Testis (tissue), 5 donors: ENCODE measurements at places on chromosomes 7 and 10.

DNA sequence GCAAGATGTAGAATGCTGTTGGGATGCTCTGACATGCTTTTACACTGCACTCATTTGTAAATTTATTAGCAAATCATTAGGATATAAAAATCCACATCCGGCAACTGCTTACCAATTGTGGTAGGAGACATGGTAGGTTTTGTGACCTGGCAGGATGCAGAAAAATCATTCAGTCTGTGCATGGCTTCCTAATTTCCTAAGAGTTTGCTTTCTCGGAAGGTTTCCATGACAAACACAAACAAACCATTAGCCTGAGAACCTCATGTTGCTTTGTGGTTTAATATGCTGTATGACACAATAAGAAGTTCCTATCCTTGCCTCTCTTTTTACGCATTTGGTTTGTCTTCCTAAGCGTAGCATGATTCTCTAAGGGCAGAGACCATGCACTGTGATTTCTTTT, 14.7 kb upstream of the LMBR1 start:
- DNase-seq: no peak

GRCh38 chr10:131038056-131038455, 273.5 kb downstream of the TCERG1L start:
- DNase-seq: no peak

GRCh38 chr10:48239618-48240017, 34.9 kb downstream of the FRMPD2 start:
- DNase-seq: no peak

DNA sequence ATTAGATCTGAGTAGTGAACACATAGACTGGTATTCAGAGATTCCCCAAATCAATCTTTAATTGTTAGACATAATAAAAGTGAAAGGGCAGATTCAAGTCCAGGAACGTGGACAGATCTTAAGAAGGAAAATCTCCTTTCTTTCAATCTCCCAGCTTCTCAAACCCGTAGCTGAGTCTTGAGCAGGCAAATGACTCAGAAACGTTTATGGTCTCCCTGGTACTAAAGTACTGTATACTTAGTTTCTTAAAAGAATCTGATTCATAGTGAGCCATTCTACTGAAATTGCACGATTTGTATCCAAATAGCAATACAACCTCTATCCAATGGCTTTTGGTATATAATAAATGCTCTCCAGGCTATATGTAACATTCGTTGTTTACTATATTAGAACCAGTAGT, 140.4 kb upstream of the RHEB start:
- DNase-seq: no peak

- DNase-seq: no peak
Observed at GRCh38 chr7:117143580-117143979, 179.3 kb downstream of the WNT2 start.

GRCh38 chr10:72690071-72690755, 1.7 kb upstream of the MCU start:
- no peak for DNase-seq

- DNase-seq: no peak
Observed at GRCh38 chr7:1995426-1995825, 237.3 kb downstream of the MAD1L1 start.

DNA sequence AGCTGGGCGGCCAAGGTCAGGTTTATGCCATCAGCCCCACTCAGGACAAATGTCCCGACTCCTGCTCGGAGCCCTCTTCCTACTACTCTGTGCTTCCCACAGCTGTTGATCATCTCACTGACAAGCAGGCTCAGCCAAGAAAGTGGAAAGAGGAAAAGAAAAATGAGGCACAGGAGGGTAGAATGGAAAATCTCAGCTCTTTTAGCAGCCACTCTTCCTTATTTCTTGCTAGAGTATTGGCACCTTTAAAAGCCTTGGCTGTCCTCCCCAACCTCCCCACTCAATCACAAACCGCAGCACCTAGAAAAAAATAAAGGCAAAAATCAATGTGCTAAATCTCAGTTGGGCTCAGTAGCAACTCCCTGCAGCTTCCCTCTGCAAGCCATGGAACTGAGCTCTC, 35.3 kb upstream of the AGK start:
- no peak for DNase-seq

DNA sequence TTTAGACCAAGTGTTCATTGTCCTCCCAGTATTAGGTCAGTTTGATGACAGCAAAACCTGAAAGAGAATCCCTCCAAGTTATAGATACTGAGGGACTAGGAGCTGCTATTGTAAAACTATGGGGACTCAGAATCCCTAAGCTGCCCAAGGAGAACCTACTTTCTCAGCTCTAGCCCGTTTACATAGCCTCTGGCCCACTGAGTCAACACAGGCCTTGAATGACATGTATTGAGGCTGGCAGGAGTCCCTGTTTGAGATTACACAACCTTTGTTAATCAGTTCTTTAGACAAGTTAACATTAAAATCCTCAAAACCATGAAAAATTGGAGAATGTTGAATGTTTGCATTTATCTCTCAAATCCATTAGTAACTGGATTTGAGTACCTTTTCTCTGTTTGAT, 1079.0 kb downstream of the KCNMA1 start:
- no peak for DNase-seq

DNA sequence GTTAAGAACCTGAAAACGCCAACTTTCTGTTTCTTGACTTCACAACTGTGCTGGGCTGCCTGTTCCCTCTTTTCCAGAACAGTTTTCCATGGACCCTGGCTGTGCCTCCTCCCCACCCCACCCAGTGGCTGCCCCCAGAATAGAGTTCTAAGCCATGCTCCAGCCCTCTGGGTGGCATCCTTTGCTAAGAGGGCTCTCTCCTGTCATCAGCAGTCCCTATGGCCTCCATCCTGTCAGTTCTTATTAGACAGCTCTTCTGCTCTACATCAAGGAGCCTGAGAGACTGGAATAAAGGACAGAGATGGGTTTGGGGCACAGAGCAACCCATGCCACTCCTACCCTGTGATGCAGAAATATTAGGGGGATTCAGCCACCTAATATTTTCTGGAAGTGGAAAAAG, 13.9 kb upstream of the LRRC4 start:
- DNase-seq: no peak

GRCh38 chr10:35903021-35903420, 260.9 kb upstream of the FZD8 start:
- no peak for DNase-seq
